Left ventricle myocardium inferior (tissue), 1 donor: ENCODE measurements at places on chromosomes 7 and 10.

DNA sequence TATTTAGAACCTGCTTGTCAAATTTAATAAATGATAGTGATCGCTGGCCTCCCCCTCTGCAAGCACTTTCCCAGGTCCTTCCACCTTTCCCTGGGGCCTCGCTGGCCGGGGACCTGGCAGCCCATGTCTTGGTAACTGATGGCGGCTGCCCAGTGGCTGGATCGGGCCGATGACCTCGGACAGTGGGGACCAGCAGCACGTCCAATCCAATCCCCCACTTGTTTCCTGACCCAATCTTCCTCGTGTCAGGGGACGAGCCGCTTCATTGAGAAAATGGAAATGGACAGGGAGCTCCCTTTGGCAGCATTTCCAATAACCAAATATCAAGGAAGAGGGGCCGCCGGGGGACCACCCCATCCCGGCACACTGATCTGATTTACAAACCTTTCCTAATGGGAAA lies 17.2 kb downstream of the EBF3 start:
- no peaks in the 10 kb centered on the region for H3K36me3 ChIP-seq
- H3K27me3 ChIP-seq, result peaks cover 16% of the 10 kb centered on the region
- peaks cover 89% of the 10 kb centered on the region for H3K4me1 ChIP-seq
- no peak for DNase-seq
- H3K4me3 ChIP-seq, result peak overlapping the region; percentile 43
- peak overlapping the region; percentile 93 for H3K27ac ChIP-seq

- peaks cover 11% of the 10 kb centered on the region for H3K27me3 ChIP-seq
- H3K4me3 ChIP-seq, result no peak overlapping the region
- H3K36me3 ChIP-seq, result no peaks in the 10 kb centered on the region
- H3K4me1 ChIP-seq, result no peaks in the 10 kb centered on the region
These were observed 97.9 kb downstream of the GAD2 start for GRCh38 chr10:26314265-26315013.

DNA sequence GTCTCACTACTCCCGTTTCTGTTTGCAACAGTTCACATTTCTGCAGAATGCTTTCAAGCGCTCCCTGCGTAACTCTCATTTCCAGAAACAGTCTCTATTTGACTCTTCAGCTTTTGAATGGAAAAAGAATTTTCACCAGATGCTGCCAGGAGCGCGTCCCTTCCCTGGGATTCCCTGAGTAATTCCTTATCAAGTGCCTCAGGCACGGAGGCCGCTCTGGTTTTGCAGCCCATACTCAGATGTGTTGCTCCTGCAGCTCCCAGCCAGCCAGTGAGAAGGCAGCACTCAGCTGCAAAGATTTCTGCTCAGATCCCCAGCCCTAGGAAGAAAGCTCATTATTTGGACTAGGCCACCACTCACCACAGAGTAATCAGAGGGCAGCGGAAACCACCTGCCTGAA lies 161.1 kb upstream of the CHST15 start:
- DNase-seq, result no peak
- H3K4me3 ChIP-seq, result no peak overlapping the region
- peaks cover 9% of the 10 kb centered on the region for H3K4me1 ChIP-seq
- peaks cover 26% of the 10 kb centered on the region for H3K27me3 ChIP-seq
- no peaks in the 10 kb centered on the region for H3K36me3 ChIP-seq

- no peak for DNase-seq
- peaks cover 5% of the 10 kb centered on the region for H3K4me1 ChIP-seq
- H3K27ac ChIP-seq, result no peak overlapping the region
- no peak overlapping the region for H3K4me3 ChIP-seq
- H3K27me3 ChIP-seq, result no peaks in the 10 kb centered on the region
- no peaks in the 10 kb centered on the region for H3K36me3 ChIP-seq
These were observed 225.0 kb downstream of the CTNNA3 start for GRCh38 chr10:67471022-67471421.

DNA sequence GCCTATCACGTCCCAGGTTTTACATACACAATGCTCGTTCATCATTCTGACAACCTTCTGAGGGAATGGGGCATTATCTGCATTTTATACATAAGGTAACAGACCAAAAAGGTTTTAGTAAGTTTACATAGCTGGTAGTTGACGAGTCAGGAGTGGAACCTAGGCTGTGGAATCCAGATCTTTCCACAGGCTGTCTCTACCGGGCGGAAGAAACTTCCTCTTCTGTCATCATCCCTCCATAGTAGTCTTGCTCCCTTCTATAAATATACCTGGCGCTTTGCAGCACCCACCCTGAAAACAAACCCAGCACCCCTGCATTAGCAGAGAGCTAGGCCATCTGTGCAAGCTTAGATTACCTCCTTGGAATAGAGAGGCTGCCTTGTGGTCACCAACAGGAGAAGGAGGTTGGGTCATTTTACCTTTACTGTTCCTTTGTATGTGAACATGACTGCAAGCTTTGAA lies 1.3 kb downstream of the TSPAN13 start:
- peak overlapping the region; percentile 81 for H3K27ac ChIP-seq
- H3K4me1 ChIP-seq, result peaks cover 33% of the 10 kb centered on the region
- peak overlapping the region; percentile 89 for H3K4me3 ChIP-seq
- H3K27me3 ChIP-seq, result no peaks in the 10 kb centered on the region
- DNase-seq, result no peak

DNA sequence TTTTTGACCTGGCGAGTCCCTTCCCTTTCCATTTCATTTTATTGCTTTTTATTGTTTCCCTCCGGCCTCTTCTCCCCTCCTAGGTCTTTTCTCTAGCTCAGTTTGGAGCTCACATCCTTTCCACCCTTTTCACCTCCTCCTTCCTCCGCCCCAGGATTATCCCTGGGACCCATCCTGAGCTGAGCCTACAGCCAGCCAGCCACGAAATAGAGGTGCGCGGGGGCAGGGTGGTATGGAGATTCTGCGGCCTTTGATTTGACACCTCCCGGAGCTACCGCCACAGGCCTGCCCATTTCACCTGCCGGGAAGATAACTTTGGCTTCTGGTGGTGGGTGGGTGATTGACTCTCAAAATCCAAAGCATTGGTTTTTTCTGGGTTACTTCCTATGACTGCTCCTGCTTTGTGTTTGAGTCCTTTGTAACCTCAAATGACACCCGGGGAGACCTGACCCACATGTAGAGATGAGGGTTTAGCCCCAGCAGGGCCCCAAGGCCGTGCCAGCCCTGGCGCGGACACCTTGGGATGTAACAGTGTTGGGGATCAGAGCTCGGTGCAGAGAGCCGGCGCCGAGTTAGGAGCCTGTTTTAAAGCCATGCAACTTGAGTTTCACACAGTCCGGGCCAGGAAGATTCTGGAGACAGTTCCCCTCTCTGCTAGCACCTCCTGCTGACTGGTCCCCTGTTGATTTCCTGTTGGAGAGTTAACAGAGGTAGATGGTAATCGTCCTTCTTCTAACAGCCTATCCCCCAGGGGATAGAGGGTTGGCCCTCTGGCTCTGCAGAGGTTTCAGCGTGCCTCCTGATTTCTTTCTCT lies 1.5 kb downstream of the DUSP5 start:
- peak overlapping the region; percentile 88 for H3K4me3 ChIP-seq
- no peak for DNase-seq
- no peaks in the 10 kb centered on the region for H3K27me3 ChIP-seq
- no peaks in the 10 kb centered on the region for H3K36me3 ChIP-seq

- no peaks in the 10 kb centered on the region for H3K27me3 ChIP-seq
- no peak overlapping the region for H3K4me3 ChIP-seq
- peaks cover 5% of the 10 kb centered on the region for H3K4me1 ChIP-seq
- no peak for DNase-seq
- H3K27ac ChIP-seq, result no peak overlapping the region
These were observed 78.6 kb upstream of the SYPL1 start for GRCh38 chr7:106190589-106191330.

DNA sequence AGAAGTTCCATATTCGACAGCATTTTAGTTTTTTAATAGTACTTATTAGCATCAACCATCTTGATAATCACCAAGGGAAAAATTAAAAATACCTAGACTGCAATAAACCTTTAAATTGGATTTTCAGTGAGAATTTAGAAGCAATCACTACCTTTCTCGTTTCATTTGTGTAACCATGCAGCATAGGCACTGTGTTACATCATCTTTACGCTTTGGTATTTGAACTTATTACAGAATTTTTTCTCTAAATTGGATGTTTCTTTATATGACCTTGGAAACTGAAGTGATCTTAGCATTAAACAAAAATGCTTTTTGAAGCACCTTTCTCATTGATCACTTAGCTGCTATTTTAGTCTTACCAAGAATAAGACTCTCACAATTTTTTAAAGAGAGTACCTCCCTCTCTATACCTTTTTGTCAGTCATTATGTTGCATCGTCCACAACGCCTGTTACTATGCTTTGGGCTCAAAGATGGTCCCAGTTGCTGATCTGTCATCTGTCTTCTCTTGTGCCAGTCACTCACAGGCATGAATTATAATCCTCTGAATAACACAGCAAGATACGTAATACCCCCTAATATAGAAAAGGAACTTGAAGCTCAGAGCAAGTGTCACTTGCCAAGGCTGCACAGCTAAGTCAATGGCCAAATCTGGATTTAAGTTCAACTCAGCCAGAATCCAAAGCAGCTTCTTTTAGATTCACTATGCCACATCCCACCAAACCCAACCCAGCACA lies 19.6 kb upstream of the ASCC1 start:
- peaks cover 16% of the 10 kb centered on the region for H3K4me1 ChIP-seq
- DNase-seq, result no peak
- no peak overlapping the region for H3K4me3 ChIP-seq
- no peaks in the 10 kb centered on the region for H3K27me3 ChIP-seq
- H3K27ac ChIP-seq, result peak overlapping the region; percentile 59
- peaks cover 54% of the 10 kb centered on the region for H3K36me3 ChIP-seq

DNA sequence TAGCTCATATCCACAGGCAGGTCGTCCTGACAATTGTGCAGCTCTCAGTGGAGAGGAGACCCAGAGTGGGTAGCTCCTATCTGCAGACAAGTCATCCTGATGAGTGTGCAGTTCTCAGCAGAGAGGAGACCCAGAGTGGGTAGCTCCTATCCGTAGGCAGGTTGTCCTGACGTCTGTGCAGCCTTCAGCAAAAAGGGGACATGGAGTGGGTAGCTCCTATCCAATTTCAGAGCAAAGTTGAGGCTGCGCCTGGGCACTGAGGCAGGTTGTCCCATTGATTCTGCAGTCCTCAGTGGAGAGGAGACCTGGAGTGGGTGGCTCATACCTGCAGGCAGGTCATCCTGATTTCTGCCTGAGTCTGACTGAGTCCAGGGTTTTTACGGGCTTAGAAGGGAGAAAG lies 111.8 kb downstream of the HPSE2 start:
- DNase-seq, result no peak
- no peaks in the 10 kb centered on the region for H3K36me3 ChIP-seq
- peaks cover 3% of the 10 kb centered on the region for H3K27me3 ChIP-seq
- no peaks in the 10 kb centered on the region for H3K4me1 ChIP-seq

- no peaks in the 10 kb centered on the region for H3K27me3 ChIP-seq
- H3K4me3 ChIP-seq, result no peak overlapping the region
- no peak for DNase-seq
- H3K27ac ChIP-seq, result no peak overlapping the region
These were observed 63.7 kb upstream of the IL6 start for GRCh38 chr7:22663357-22663718.

- H3K36me3 ChIP-seq, result no peaks in the 10 kb centered on the region
- H3K27ac ChIP-seq, result no peak overlapping the region
- no peaks in the 10 kb centered on the region for H3K4me1 ChIP-seq
- no peak for DNase-seq
These were observed 37.0 kb downstream of the UPP1 start for GRCh38 chr7:48126037-48126436.

- no peaks in the 10 kb centered on the region for H3K27me3 ChIP-seq
- H3K4me3 ChIP-seq, result no peak overlapping the region
- H3K27ac ChIP-seq, result no peak overlapping the region
- no peak for DNase-seq
- H3K4me1 ChIP-seq, result peaks cover 15% of the 10 kb centered on the region
These were observed 103.8 kb downstream of the NKX6-2 start for GRCh38 chr10:132681858-132682755.

DNA sequence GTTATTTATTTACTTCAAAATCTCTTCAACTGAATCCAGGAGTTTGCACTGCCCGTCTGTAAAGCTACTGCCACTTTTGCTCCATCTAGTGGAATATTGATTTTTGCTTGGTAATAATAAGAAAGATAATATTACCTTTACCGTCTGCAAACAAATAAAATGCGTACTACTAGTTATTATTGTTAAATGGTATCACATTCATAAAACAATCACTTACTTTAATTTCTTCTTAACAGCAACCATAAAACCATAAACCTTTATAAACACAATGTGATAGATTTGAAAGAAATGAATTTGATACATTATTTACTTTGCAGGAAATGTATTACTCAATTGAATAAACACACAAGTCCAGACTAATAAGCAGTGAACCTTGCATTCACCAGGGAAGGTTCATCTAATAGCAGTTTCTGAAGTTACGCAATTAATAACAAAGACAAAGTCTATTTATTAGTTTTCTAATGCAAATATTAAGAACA lies 6.4 kb downstream of the AGMO start:
- H3K36me3 ChIP-seq, result no peaks in the 10 kb centered on the region
- peaks cover 28% of the 10 kb centered on the region for H3K4me1 ChIP-seq
- no peaks in the 10 kb centered on the region for H3K27me3 ChIP-seq
- peak overlapping the region; percentile 84 for H3K27ac ChIP-seq
- DNase-seq, result no peak

GRCh38 chr7:34187798-34188307 lies 282.5 kb downstream of the BMPER start:
- H3K4me1 ChIP-seq, result peaks cover 3% of the 10 kb centered on the region
- H3K4me3 ChIP-seq, result no peak overlapping the region
- H3K27ac ChIP-seq, result no peak overlapping the region

DNA sequence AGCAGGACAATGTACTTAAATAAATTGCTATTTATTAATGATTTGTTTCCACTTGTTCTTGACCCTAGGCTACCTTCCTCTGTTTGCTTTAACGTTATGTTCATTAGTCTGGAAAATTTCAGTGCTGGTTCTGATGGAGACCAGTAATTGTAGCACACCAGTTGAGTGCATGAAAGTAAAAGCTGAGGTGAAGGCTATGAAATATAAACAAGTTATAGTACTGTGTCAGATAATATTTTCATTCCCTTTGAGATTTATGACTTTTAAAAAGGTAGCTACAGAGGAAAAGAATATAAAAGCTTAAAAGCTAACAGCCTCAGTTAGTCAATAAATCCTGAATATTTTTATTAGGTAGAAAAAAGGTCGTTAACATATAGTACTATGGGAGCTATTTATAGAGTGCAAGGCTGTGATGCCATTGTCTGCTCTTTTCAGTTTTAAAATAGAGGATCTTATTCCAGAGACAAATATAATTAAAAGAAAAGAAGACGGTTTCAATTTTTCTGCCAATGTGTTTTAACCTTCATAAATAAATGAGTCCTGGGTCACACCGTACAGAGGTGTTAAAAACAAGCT lies 351.8 kb upstream of the ETV1 start:
- H3K4me3 ChIP-seq, result no peak overlapping the region
- no peak overlapping the region for H3K27ac ChIP-seq
- DNase-seq, result no peak
- peaks cover 5% of the 10 kb centered on the region for H3K4me1 ChIP-seq
- H3K36me3 ChIP-seq, result no peaks in the 10 kb centered on the region

DNA sequence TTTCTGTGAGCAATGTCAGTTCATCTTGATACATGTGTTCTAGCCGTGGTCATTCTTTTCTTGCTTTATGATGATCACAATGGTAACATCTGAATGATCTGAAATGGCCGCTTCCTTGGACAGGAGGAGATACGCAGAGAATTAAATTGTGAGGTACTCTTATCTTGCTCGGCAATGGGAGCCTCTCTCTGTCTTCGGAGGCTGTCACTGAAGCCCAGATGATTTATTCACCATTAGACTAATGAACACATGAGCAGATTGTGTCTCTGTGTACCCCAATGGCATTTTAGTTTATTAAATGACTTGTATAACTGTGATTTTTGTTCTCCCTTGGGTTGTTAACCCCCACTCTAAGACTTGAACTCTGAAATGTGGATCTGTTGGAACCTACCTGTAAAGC lies 38.6 kb downstream of the RBM33 start:
- H3K27ac ChIP-seq, result no peak overlapping the region
- DNase-seq, result no peak
- no peaks in the 10 kb centered on the region for H3K27me3 ChIP-seq
- H3K36me3 ChIP-seq, result peaks cover 52% of the 10 kb centered on the region
- H3K4me3 ChIP-seq, result no peak overlapping the region
